ENCODE measurements at places on chromosomes 7 and 10.
A peak's percentile ranks its signal among the peaks of the same experiment; 100 is the strongest.

GRCh38 chr10:20874261-20874660 lies 22.9 kb downstream of the NEBL start:
- DNase-seq: no peak

DNA sequence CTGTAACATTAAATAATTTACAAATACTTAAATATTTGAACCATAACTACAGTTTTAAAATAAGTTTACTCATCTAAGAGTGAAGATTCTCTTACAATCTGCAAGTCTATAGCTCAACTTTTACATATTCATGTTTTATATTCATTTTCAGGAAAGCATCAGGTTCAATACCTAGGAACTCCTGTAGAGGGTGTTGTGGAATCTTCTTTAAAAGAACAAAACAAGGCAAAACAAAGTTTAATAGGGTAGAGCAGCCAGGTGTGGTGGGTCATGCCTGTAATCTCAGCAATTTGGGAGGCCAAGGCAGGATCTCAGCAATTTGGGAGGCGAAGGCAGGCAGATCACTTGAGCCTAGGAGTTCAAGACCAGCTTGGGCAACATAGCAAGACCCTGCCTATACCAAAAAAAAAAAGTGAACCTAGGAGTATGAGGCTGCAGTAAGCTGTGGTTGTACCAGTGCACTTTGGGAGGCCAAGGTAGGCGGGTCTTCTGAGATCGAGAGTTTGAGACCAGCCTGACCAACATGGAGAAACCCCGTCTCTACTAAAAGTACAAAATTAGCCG lies 45.1 kb downstream of the ST8SIA6 start:
- DNase-seq: no peak

GRCh38 chr10:87053577-87054181 lies 33.6 kb downstream of the FAM25A start:
- DNase-seq: no peak

GRCh38 chr10:33524966-33525365 lies 190.5 kb upstream of the NRP1 start:
- no peak for DNase-seq

GRCh38 chr7:115708013-115708341 lies 322.6 kb downstream of the TFEC start:
- no peak for DNase-seq

DNA sequence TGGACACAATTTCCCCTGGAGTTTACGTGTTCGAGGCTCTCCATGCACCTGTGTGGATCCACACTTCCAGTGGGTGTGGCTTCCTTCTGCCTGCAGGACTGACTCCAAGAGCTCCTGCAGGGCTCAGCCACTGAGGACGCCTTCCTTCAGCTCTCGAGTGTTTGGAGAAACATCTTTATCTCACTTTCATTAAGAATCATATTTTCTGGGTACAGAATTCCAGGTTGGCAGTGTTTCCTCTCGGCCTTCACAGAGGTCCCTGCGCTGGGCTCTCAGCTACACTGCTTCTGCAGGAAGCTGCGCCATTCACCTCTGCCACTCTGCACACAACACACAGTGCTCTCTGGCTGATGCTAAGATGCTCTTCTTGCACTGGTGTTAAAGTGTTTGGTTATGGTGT lies 69.9 kb upstream of the NKX6-2 start:
- no peak for DNase-seq

DNA sequence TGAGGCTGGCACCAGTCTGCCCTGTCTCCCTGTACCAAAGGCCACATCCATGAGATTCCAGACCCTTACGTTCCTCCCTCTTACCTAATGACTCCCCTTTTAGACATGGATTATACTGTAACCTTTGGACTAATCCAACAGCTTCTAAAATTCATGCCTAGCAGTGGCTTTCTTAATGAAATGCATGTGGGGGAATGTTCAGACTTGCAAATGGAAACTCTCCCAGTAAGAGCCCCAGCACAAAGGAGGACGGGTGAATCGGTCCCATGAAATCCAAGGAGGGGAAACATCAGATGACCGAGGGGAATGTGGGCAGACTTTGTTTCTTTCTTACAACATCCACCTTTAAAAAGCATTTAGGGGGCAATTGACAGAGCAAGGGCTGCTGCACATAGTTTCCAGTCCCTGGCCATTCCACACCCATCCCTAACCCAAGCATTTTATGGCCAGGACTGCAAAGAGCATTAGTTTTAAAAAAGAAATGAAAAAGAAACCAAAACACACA lies 71.5 kb downstream of the COL13A1 start:
- no peak for DNase-seq

GRCh38 chr10:115558252-115558651 lies 465.1 kb downstream of the ATRNL1 start:
- DNase-seq: no peak

- DNase-seq: no peak
Measured at GRCh38 chr7:6495597-6496262, 48.0 kb upstream of the DAGLB start.

DNA sequence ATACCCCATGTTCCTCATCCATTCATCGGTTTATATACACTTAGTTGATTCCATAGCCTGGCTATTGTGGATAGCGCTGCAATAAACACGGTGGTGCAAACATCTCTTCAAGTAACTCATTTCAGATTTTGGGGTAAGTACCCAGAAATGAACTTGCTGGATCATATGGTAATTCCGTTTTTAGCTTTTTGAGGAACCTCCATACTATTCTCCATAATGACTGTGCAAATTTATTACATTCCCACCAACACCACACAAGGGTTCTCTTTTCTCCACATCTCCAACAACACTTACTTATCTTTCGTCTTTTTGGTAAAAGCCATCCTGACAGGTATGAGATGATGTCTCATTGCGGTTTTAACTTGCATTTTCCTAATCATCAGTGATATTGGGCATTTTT lies 3.7 kb downstream of the NPFFR1 start:
- DNase-seq: no peak

DNA sequence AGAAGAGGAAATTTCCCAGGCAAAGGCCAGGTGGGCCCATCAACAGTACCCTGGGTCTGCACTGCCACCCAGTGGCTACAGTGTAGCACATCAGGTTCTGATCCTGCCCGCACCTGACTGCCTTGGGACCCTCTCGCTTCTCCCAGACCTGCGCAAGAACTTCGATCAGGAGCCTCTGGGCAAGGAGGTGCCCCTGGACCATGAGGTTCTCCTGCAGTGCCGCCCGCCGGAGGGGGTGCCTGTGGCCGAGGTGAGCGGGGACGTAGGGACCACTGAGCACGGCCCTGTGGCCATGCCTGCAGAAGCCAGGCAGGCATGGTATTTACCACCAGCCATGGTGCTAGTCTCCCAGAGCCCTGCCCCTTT lies 33.9 kb upstream of the SLC29A3 start:
- peak; percentile 12 for DNase-seq

GRCh38 chr10:70809726-70810125 lies 6.0 kb upstream of the SGPL1 start:
- DNase-seq: no peak

- no peak for DNase-seq
Measured at GRCh38 chr10:88913788-88914187, 33.7 kb downstream of the STAMBPL1 start.

DNA sequence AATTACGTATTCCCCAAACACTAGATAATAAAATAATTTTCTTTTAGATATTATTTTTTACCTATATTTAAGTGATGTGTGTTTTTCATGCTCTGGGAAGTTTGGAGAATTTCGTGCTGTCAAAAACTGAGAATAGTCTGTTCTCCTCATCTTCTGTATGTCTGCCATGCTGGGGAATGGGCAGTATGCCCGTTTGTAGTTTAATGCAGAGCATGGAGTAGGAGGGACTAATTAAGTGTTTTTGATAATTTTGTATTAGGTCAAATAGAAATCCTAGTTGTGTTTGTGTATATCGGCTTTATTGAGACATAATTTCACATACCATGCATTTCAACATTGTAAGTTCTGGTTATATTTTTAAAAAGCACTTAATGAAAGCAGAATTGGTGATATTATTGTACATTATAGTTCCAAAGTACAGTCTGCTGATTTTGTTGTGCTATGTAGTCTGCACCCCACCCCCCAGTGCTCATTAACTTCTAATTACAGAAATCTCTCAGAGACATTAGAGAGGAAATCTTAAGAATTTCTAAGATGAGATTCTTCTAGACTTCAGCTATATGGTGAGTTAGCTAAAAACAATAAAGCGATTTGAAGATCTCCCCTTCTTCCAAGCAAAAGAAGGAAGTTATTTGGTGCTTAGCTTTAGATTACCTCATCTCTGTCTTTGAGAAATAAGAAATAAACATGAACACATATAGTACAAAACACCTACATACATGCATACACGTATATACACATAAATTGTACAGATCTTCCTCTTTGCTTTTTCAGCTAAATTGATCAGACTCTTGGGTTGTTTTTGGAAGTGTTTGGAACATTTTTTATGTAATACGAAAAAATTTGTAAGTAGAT lies 22.2 kb downstream of the ZRANB1 start:
- DNase-seq: no peak

DNA sequence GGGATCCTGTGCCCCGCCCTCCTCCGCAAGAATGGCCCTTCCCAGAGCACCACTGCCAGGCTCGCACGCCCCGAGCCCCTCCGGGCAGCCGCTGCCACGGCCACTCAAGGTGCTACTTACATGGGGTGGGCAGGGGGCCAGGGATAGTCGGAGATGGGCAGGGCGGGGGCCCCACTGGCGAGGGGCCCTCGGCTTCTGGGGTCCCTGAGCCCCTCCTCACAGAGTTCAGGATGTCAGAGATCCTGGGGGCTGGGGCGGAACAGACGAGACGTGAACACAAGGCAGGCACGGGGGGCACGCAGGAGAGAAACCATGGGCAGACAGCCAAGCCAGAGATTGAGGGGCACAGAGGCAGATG lies 25.6 kb downstream of the YKT6 start:
- no peak for DNase-seq

DNA sequence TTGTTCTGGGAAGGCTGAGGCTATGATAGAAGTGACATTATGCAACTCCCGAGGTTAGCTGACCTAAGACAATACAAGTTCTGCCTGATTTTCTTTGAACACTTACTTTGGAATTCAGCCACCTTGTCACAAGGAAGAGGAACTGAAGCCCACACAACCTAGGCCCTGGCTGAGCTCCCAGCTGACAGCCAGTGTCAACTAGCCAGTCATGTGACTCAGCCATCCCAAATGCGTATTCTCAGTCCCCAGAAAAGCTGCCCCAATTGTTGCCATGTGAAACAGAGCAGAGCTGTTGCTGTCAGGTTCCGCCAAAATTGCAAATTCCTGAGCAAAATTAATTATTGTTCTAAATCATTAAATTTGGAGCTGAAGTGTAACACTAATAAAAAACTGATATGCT lies 1010.0 kb downstream of the XPNPEP1 start:
- no peak for DNase-seq

DNA sequence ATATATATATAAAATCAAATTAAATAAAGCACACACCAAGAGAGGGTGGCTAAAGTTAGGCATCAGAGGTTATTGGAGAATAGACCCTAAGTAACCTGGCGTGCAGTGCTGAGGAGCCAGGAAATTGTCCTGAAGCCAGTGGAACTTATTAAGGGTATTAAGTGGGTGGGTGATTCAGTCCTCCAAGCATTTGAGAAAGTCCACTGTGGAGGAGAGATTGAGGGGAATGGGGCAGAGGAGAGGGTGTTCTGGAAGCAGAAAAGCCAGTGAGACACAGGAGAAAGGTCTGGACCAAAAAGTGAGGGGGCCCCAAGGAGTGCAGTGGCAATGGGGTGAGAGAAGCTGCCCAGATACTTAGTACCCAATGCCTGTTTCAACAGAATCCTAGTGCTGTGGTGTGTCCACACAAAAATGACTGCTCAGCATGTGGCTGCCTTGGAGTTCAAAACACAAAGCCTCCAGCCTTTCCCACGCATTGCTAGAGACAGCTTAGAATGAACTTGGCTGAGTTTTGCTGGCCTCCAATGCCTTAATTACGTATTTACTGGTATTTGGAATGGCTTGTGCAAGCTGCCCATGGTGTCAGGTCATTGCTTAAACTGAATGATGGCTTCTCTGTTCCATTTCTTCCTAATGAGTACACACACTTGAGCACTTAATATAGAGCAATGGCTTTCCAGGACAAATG lies 44.9 kb upstream of the CHST15 start:
- DNase-seq: no peak

GRCh38 chr10:116470768-116471415 lies 43.2 kb downstream of the PNLIPRP3 start:
- DNase-seq: no peak

DNA sequence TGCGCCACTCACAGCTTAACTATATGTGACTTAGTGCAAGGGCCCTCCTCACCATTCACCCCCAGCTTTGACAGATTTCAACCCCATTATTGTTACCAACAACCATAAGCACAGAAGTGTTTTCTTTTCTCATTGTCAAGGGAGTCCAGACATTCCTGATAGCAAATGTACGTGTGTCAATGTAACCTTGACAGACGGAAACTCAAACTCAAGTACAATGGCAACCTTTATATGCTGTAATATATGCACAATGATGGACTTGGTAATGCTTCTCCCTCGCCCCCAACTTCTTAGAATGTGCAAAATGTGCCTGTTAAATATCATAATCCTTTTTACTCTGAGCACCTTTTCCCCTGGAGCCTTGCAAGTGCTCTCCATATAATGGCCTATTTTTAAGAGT lies 34.7 kb downstream of the CYCS start:
- DNase-seq: no peak

GRCh38 chr10:110029450-110029849 lies 21.7 kb downstream of the ADD3 start:
- no peak for DNase-seq

GRCh38 chr7:50088463-50089129 lies 4.5 kb downstream of the ZPBP start:
- no peak for DNase-seq

- DNase-seq: no peak
Measured at GRCh38 chr10:45379891-45380540, 6.0 kb downstream of the ALOX5 start.

DNA sequence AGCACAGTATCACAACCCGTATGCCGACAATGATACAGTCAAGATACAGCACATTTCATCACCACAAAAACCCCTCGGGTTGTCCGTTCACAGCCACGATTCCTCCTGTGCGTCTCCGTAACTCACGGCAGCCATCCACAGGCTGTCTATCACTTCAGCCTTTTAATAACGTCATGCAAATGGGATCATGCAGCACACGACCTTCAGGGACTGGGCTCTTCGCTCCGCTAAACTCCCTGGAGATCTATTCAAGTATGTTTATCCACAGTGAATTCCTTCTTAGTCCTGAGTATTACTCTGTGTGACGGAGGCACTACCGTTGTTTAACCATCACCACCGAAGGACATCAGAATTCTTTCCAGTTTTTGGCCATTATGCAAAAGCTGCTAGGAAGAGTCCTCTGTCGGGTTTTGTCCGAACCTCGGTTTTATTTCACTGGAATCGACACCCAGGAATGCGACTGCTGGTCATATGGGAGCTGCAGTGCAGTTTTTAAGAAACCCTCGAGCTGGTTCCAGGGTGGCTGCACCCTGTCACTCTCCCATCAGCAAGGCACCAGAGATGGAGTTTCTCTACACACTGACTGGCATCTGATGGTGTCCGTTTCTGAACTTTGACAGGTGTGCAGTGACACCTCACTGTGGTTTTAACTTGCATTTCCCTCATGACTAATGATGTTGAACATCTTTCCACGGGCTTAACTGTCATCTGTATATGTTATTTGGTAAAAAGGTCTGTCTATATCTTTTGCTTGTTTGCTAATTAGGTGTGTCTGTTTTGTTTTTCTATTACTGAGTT lies 193.6 kb downstream of the MAD1L1 start:
- no peak for DNase-seq
